ENCODE measurements at places on chromosomes 12 and 14.

- DNase-seq: no peak
Observed at GRCh38 chr14:105312973-105313372, 1.6 kb upstream of the PACS2 start.

GRCh38 chr12:122411537-122411936, 10.9 kb downstream of the CLIP1 start:
- no peak for DNase-seq

DNA sequence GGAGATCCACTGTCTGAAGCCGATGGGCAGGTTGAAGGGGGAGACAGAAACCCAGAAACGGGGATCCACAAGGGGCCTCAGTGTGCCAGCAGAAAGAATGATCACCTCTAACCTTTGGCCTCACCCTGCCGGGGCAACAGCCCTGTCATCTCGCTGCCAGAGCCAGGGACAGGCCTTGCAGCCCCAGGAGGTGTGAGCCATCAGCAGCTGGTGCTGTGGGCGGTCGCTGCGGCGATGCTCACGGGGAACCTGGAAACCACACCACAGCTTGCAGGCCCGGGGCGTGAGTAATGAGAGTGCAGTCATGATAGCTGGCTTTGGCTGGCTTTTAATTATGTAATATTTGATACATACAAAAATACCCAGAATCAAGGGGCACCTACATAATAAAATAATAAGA, 4.7 kb upstream of the TTC7B start:
- no peak for DNase-seq

GRCh38 chr12:5022465-5023061, 21.1 kb upstream of the KCNA5 start:
- peak; percentile 50 for DNase-seq

- DNase-seq: peak; percentile 48
Observed at GRCh38 chr14:59870277-59871165, at the start of gene RTN1. RTN1 (minus strand) TSS chr14:59870776; CDS start chr14:59870630, 146 bp downstream.
